ENCODE measurements at places on chromosomes 1 and 21. TPM values are rescaled to one million over a fixed set of nuclear protein-coding genes. Genes with fewer than 3 reads are reported as not detected.

- DNase-seq = no peak
- H3K27ac ChIP-seq = no peak overlapping the region
- H3K36me3 ChIP-seq = no peaks in the 10 kb centered on the region
- H3K4me3 ChIP-seq = no peak overlapping the region
These were observed 5.1 kb downstream of the NT5C1A start for GRCh38 chr1:39666772-39667171.

DNA sequence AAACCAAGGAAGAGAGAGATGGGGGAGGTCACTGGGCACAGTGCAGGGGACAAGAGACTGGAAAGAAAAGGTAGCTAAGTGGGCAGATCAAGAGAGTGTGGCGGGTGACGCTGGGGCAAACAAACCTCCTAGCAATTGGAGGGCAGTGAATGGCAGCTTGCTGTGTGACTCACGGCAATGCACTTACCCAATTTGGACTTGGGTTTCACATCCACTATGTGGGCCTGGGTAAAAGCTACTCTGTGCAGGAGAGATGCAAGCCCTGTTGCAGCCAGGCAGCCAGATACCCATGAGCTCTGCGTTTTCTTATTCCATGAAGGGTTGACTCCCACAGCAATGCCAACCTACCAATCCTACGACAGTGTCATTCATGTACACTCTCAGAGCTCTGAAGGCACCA lies 9.5 kb downstream of the PLXNA2 start:
- peaks cover 41% of the 10 kb centered on the region for H3K4me1 ChIP-seq
- no peak overlapping the region for H3K27ac ChIP-seq
- no peak overlapping the region for H3K4me3 ChIP-seq

- H3K4me3 ChIP-seq = no peak overlapping the region
- no peaks in the 10 kb centered on the region for H3K4me1 ChIP-seq
- peaks cover 7% of the 10 kb centered on the region for H3K36me3 ChIP-seq
These were observed 116.3 kb upstream of the HP1BP3 start for GRCh38 chr1:20903437-20903836.

DNA sequence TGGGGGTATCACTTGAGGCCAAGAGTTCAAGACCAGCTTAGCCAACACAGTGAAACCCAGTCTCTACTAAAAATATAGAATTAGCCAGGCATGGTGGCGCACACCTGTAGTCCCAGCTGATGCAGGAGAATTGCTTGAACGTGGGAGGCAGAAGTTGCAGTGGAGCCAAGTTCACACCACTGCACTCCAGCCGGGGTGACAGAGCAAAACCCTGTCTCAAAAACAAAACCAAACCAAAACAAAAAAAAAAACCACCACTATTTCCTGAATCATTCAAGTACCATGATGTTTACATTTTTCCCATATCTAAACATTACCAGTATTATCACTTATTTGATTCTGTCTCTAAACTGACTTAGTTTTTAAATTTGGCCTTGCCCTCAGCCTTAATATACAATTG lies 29.5 kb downstream of the TUT4 start:
- DNase-seq = no peak
- H3K36me3 ChIP-seq = peaks cover 20% of the 10 kb centered on the region
- no peak overlapping the region for H3K27ac ChIP-seq
- H3K4me1 ChIP-seq = no peaks in the 10 kb centered on the region
- H3K4me3 ChIP-seq = no peak overlapping the region

DNA sequence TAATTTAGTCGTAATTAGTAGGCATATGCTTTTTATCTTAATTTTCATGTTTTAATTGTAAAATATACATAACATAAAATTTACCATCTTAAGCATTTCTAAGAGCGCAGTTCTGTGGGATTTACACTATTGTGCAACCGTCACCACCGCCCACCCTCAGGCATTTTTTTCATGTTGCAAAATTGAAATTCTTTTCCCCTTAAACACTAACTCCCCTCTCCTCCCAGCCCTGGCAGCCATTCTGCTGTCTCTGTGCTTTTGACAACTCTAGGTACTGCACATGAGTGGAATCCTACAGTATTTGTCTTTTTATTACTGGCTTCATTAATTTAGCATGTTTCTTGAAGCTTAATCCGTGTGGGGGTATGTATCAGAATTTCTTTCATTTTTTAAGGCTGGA lies 7.8 kb downstream of the PIK3CD start:
- no peak overlapping the region for H3K4me3 ChIP-seq
- peaks cover 16% of the 10 kb centered on the region for H3K27me3 ChIP-seq
- H3K27ac ChIP-seq = no peak overlapping the region
- no peak for DNase-seq
- H3K4me1 ChIP-seq = no peaks in the 10 kb centered on the region
- H3K36me3 ChIP-seq = no peaks in the 10 kb centered on the region

DNA sequence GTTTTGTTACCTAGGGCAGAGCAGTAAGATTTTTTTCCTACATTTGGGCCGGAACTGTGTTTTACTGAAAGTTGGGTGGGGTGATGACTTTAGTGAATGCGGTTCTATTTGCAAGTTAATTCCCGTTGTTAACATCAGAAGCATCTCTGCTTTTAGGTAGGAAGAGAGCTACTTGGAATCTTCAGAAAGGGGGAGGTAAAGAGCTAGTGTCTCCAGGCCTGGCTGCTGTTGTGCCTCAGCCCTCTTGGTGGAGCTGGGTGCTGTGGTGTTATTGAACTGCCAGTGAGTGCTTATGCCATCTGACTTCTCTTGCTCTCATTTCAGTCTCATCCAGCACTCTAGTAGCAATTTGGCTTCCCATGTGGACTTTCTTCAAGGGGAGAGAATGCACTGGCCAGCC lies 3.4 kb downstream of the KDM4A start:
- peaks cover 11% of the 10 kb centered on the region for H3K4me1 ChIP-seq
- no peak overlapping the region for H3K4me3 ChIP-seq
- no peak overlapping the region for H3K27ac ChIP-seq
- H3K36me3 ChIP-seq = peaks cover 48% of the 10 kb centered on the region
- H3K27me3 ChIP-seq = no peaks in the 10 kb centered on the region

DNA sequence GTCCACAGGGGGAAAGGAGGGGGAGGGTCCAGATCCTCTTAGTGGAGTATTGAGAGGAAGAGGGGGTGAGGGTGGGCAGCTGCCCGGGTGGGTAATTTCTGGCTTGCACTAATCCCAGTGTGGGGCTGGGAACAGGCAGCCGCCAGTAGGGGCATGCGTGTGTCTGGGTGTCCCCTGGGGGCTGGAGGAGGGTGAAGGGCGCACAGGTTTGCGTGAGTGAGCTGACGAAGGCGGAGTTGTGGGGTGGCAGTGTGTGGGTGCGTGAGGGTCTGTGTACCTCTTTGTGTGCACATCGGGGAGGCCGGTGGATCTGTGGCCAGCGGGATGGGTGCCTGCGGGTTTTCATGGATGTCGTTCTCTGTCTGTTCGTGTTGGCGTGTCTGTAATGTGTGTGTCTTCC lies 97.3 kb downstream of the PAX7 start:
- peaks cover 69% of the 10 kb centered on the region for H3K27me3 ChIP-seq
- H3K4me1 ChIP-seq = no peaks in the 10 kb centered on the region
- H3K27ac ChIP-seq = no peak overlapping the region
- H3K4me3 ChIP-seq = no peak overlapping the region
- H3K36me3 ChIP-seq = no peaks in the 10 kb centered on the region

- no peak overlapping the region for H3K27ac ChIP-seq
- no peak for DNase-seq
- no peak overlapping the region for H3K4me3 ChIP-seq
- H3K36me3 ChIP-seq = no peaks in the 10 kb centered on the region
These were observed 69.5 kb downstream of the MAN1C1 start for GRCh38 chr1:25685938-25686665.

GRCh38 chr1:109300650-109301151 lies 6.1 kb downstream of the MYBPHL start:
- peaks cover 22% of the 10 kb centered on the region for H3K4me1 ChIP-seq
- H3K36me3 ChIP-seq = no peaks in the 10 kb centered on the region
- H3K4me3 ChIP-seq = no peak overlapping the region
- peak overlapping the region; percentile 75 for H3K27ac ChIP-seq
- peak; percentile 81 for DNase-seq
- H3K27me3 ChIP-seq = no peaks in the 10 kb centered on the region

DNA sequence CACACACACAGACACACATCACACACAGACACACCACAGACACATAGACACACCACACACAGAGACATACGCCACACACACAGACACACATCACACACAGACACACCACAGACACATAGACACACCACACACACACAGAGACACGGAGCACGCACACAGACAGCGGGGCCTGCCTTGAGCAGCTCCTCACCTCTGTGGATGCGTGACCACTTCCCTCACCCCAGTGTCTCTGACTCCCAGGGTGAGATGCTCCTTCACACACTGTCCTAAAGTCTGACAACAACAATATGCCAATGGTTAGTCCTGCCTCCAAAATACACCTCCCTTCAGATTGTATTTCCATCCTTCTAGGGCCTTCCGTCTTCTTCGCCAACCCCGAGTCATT lies 48.2 kb downstream of the IER5 start:
- H3K4me3 ChIP-seq = no peak overlapping the region
- peaks cover 19% of the 10 kb centered on the region for H3K4me1 ChIP-seq
- H3K27me3 ChIP-seq = no peaks in the 10 kb centered on the region

GRCh38 chr1:59052166-59052590 lies 244.7 kb upstream of the FGGY start:
- no peaks in the 10 kb centered on the region for H3K27me3 ChIP-seq
- DNase-seq = peak; percentile 28
- H3K4me1 ChIP-seq = peaks cover 22% of the 10 kb centered on the region
- no peak overlapping the region for H3K4me3 ChIP-seq

DNA sequence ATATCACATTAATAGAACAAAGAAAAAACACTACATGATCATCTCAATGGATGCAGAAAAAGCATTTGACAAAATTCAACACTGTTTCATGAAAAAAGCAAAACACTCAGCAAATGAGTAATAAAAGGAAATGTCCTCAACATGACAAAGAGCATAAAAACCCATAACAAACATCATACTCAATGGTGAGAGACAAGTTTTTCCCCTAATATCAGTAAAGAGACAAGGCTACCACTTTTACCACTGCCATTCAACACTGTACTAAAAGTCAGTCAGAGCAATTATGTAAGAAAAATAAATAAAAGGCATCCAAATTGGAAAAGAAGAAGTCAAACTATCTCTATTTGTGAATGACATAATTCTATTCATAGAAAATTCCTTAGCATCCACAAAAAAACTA lies 64.3 kb downstream of the ZNF644 start:
- H3K4me1 ChIP-seq = no peaks in the 10 kb centered on the region
- DNase-seq = no peak

DNA sequence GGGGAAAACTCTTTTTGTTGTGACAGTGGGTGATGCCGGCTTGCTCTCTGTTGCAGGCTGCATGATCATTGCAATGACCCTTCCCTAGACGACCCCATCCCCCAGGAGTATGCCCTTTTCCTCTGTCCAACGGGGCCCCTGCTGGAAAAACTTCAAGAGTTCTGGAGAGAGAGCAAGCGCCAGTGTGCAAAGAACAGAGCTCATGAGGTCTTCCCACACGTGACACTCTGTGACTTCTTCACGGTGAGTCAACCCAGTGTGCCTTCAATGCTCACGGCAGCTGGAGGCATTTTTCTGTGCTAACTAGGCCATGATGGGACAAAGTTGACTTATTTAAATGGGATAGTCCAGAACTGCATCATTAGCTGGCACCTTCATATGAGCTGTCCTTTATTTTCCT lies 5.7 kb downstream of the UBASH3A start:
- no peaks in the 10 kb centered on the region for H3K27me3 ChIP-seq
- no peak overlapping the region for H3K4me3 ChIP-seq
- no peaks in the 10 kb centered on the region for H3K4me1 ChIP-seq
- DNase-seq = no peak
- H3K27ac ChIP-seq = no peak overlapping the region

DNA sequence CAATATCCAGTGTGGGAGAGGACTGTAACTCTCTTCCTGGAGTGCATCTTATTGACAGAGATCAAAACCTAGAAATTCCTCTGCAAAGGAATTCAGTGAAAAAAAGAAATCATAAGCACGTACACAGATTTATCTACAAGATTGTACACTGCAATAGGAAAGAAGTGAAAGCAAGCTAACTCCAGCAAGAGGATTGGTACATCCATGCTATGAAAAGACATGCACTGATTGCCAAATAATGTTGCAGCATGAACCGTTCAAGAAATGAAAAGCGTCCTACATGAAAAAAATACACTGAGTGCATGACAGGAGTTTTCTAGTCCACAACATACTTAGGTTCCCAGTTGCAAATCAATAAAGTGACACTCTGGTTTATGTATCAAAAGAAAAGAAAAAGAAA lies 1.9 kb upstream of the MGST3 start:
- DNase-seq = peak; percentile 9
- peak overlapping the region; percentile 47 for H3K27ac ChIP-seq
- H3K27me3 ChIP-seq = no peaks in the 10 kb centered on the region
- no peak overlapping the region for H3K4me3 ChIP-seq
- H3K36me3 ChIP-seq = no peaks in the 10 kb centered on the region

DNA sequence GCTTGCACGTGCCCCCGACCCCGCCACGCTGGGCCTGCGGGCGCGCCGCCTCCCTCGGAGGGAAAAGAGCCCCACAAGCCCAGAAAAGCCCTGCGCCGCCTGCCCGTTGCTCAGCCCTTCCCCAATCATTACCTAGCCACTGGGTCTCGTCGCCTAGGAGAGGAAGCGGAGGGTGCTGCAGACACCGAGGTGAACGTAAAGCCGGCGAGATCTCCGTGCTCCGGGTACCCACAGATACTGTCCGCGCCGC lies at the start of gene ENO1:
TSS of gene ENO1 (minus strand) at position 239 of the 250 bp plus-strand sequence. CDS start 3,778 bp downstream, outside the sequence.
- no peaks in the 10 kb centered on the region for H3K27me3 ChIP-seq
- peak within 1 kb of the TSS; percentile 67 for H3K4me3 ChIP-seq
- H3K36me3 ChIP-seq = peaks cover 25% of the 10 kb centered on the region
- peak within 1 kb of the TSS; percentile 98 for H3K27ac ChIP-seq
- H3K4me1 ChIP-seq = peaks cover 49% of the 10 kb centered on the region
- DNase-seq = no peak

NTNG1 gene
- 4.9 TPM for polyA plus RNA-seq

TSPEAR gene
- 0.55 TPM for polyA plus RNA-seq

MSH4 gene
- 0.24 TPM for polyA plus RNA-seq

PEAR1 gene
- polyA plus RNA-seq = 5.9 TPM

Data from large intestine (tissue), 12 donors.